ENCODE measurements at places on chromosomes 11 and 22.

- no peak for DNase-seq
Measured at GRCh38 chr11:110870816-110871522, 158.7 kb upstream of the ARHGAP20 start.

- no peak for DNase-seq
Measured at GRCh38 chr22:23571486-23571885, 8.6 kb downstream of the IGLL1 start.

- DNase-seq: no peak
Measured at GRCh38 chr11:86523738-86524619, 148.4 kb downstream of the ME3 start.

DNA sequence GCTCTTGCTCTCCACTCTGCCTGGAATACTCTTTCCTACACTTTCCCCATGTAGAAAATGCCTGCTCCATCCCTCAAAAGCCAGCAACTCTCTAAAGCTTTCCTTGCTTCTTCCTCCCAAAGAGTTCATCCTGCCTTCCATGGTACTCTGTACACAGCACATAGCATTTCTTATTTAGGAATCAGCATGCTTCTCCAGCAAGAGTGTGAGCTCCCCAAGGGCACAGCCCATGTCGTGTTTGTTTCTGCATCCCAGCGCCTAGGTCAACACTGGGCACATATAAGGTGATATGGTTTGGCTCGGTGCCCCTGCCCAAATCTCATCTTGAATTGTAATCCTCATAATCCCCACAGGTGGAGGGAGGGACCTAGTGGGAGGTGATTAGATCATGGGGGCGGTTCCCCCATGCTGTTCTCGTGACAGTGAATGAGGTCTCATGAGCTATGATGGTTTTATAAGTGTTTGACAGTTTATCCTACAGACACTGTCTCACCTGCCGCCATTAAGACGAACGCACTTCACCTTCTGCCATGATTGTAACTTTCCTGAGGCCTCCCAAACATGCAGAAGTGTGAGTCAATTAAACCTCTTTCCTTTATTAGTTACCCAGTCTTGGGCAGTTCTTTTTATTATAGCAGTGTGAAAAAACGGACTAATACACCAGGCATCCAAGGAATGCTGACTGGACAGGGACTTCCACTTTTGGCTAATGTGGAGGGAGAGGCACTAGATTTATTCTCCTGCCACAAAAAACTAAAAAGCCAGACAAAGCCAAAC is 8.2 kb downstream of the VPS37C start:
- DNase-seq: no peak

DNA sequence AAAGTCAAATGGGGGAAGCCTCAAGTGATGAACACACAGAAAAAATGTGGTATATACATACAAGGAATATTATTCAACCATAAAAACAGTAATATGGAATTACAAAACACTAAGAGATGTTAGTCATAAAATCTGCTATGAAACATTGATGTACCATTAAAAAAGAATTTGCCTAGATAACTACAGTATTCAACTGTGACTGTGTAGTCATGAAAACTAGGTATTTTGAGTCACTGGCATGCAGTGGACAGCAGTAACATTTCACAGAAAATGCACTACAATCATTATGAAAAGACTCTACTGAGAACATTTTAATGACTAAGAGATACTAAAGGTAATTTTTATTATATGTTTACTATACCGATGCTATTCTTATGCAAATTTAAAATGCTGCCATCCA is 11.7 kb downstream of the ZNF195 start:
- no peak for DNase-seq

GRCh38 chr11:10285148-10285802 is 8.7 kb downstream of the SBF2 start:
- DNase-seq: no peak

DNA sequence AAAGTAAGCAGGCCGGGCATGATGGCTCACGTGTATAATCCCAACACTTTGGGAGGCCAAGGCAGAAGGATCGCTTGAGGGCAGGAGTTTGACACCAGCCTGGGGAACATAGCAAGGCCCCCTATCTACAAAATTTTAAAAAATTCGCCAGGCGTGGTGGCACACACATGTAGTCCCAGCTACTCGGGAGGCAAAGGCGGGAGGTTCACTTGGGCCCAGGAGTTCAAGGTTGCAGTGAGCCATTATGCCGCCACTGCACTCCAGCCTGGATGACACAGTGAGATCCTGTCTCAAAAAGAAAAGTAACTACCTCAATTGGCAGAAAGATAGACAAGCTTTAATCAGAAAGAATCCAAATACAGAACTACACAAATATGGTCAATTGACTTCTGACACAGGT is 31.0 kb downstream of the CADM1 start:
- no peak for DNase-seq

DNA sequence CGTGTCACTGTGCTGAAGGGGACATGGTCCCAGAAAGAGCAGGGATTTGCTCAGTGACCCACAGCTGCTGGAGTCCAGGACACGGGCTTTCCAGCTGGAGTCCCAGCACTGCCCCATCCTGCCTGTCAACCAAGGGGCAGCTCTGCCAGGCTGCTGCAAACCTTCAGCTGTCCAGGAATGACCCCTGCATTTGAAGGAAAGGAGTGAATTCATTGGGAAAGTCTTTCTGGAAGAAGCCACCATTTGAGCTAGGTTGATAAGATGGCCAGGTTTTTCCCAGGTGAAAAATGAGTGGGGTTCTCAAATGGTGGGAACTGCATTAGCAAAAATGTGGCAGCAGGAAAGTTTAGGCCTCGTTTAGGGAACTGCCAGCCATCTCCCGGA is 9.4 kb downstream of the KCNK7 start:
- no peak for DNase-seq

DNA sequence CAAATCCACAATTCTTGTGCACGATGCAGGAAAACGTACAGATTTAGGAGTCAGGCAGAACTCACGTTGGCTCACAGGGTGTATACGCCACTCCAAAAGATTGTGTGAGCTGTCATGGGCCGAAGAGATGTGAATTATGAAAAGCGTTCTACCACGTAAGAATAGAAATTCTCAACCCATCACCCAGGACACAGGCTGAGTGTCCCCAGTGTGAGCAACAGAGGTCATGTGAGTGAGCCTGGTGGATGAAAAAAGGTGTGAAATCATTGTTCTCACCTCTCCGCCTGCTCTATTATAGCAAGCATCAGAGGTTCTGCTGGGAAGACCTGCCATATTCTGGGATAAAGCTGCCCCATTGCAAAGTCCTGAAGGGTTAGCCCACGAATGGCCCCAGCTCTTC is 235.0 kb downstream of the MN1 start:
- no peak for DNase-seq

- no peak for DNase-seq
Measured at GRCh38 chr11:88345408-88345807, 7.9 kb upstream of the CTSC start.

DNA sequence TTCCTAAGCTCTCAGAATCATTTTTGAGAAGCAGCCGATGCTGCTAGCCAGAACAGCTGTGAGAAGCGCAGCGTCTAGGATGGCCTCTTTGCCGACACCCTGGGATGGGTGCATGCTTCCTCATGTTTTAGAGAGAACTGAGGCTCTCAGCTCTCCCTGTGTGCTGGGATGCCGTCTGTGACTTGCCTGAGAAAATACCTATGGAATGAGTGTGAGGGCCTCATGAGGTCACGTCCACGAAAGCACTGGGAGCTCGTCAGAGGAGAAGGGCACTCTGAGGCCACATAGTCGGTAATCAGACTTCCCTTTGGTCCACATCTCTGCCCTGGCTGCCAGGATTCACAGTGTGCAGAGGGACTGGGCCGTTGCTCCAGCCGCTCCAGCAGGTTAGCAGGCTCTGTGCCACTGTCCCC is 54.7 kb downstream of the MICAL3 start:
- DNase-seq: no peak

- DNase-seq: no peak
Measured at GRCh38 chr11:99391245-99391644, 370.5 kb downstream of the CNTN5 start.

- DNase-seq: no peak
Measured at GRCh38 chr11:121936370-121936769, 179.6 kb downstream of the BLID start.

GRCh38 chr11:35583843-35584242 is 34.4 kb upstream of the FJX1 start:
- DNase-seq: no peak

DNA sequence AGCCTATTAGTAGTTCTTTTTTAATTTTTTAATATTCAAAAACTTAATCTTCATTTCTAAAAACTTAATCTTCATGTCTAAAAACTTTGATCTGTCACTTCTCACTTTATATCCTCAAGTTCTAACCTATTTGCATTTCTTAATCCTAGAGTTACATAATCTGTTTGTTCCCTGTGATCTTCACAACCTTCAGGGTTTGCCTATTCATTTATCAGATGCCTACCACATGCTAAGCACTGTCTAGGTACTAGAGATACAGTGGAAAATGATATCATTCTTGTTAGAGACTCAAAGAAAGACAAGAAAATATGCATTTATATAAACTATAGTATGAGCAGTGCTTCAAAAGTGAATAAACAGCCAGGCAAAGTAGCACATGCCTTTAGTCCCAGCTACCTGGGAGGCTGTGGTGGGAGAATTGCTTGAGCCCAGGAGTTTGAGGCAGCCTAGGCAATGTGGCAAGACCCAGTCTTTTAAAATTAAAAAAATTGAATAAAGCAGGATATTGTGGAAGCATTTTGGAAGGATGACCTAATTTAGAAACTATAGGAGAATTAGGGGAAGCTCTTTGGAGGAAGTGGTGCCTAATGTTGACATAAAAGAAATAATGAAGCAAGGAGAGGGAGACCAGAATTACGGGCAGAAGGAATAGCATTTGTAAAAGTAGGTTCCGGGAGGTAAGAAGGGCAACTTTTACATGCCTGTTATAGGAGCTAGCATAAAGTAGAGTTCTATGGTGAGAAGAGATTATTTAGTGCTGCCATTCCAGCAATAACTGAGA is 54.4 kb upstream of the GRK2 start:
- DNase-seq: no peak

GRCh38 chr11:110182886-110183285 is 89.7 kb downstream of the ZC3H12C start:
- DNase-seq: no peak

GRCh38 chr11:15569305-15570025 is 454.7 kb downstream of the INSC start:
- no peak for DNase-seq

DNA sequence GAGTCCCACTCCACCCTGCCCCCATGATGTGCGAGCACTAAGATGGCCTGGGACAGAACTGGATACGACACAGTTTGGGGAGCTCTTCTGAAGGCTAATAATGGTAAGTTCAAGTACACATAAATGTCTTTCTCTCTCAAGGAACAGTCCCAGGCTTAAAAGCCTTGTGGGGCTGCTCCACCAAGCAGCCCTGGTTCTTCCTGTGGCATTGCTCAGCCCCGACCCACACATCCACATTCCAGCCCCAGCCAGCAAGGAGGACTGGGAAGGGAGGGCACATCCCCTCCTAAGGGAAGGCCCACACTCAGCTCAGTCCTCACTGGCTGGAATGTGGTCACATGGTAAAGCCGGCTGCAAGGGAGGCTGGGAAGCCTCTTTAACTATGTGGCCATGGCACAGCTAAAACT is 13.3 kb upstream of the MB start:
- no peak for DNase-seq

DNA sequence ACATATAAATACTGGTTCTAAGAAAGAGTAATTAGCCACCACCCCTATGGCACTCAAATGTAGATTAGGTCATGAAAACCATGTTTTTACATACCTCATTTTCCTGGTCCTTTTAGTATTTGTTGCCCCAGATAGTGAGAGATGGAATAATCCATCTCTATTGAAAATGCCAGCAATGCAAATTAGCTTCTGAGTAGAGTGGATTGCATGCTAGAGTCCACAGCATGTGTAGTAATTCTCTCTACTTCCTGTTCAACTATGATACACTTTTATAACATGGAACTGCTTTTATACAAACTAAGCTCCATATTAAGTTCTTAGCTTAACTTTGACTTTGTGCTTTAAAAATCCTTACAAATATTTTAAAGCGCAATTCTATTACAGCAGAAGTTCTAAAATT is 73.2 kb downstream of the TRPC6 start:
- DNase-seq: no peak

DNA sequence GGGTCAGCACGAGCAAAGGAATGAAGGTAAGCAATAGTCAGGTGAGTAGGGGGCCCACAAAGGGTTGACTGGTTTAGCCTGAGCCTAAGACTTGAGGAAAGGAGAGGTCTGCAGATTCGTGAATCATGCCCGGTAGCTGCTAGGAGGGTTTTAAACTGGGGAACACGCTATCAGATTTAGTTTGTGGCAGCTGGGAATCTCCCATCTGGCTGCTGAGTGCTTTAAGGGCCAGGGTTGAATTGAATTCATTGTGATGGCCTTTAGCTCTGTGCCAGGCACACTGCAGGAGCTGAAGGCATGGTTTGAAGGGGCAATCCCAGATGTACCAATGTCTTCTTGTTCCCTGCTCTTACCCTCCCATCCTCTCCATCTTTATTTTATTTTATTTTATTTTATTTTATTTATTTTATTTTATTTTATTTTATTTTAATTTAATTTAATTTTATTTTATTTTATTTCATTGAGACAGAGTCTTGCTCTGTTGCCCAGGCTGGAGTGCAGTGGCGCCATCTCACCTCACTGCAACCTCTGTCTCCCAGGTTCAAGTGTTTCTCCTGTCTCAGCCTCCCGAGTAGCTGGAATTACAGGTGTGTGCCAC is 1.9 kb upstream of the NECTIN1 start:
- no peak for DNase-seq

GRCh38 chr11:47192111-47192510 is 5.9 kb upstream of the PACSIN3 start:
- DNase-seq: no peak

DNA sequence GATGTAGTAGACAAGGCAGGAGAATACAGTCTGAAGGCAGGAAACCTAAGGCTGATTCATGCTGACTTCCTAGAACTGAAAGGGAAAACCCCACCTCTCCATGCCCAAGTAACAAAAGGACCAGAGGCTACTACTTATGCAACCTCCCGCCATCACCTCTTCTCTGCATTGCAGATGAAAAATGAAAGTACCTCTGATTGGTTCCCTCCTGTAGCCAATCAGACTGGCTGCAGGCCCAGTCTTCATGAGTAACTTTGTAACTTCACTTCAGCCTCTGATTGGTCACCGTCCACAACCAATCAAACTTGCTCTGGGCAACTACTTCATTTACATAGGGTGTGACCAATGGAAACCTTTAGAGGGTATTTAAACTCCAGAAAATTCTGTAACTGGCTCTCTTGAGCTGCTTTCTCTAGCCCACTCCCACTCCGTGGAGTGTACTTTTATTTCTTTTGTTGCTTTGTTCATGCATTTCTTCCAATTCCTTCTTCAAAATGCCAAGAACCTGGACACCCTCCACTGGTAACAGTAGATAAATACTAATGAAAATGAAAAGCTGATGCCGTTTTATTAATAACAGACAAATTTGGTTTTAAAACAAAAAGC is 5.2 kb upstream of the MAP6 start:
- DNase-seq: no peak

DNA sequence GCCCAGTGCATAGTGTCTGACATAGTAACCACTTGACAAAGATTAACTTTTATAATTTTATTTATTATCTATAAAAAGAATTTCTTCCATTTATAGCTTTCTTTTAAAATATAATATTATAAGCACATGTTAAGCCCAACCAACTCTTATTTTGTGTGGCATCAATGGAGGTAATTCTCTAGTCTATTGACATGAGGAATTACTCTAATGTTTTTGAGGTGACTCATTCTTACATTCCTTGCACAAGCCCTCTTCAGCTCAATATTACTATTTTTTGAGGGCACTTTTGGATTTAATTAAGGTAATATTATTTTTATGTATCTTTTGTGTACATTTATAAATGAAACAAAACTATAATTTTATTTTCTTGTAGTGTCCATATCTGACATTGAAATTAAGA is 59.6 kb downstream of the AASDHPPT start:
- DNase-seq: no peak

- no peak for DNase-seq
Measured at GRCh38 chr11:69721106-69721505, 17.3 kb upstream of the FGF19 start.

Data from cortex of kidney (tissue), 1 donor.